ENCODE measurements at places on chromosomes 11 and 22. TPM values are rescaled to one million over a fixed set of nuclear protein-coding genes. Genes with fewer than 3 reads are reported as not detected.

The MPPED2 gene
- 9.0 TPM for total RNA-seq

The OR52I2 gene
- total RNA-seq = not detected

DNA sequence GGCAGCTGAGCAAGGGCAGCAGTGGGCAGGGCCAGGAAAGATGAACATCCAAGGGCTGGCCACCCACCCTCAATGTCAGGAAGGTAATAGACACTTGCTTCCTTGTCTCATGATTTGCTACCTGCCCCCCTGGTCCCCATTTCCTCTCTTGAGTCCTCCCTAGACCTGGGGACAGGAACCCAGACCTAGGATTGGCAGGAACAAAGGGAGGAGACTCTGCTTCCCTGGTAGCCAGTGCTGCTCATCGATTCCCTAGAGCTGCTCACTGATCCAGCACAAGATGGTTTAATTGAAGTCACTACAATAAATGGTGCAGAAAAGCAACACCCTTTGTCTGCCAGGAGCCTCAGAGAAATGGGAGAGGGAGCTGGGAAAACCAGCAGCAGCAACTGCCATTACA is 67.8 kb upstream of the CHST1 start:
- DNase-seq = no peak

GRCh38 chr22:43819931-43820640 is 8.0 kb upstream of the EFCAB6 start:
- no peak for DNase-seq

GRCh38 chr11:44963136-44963535 is 12.5 kb upstream of the TP53I11 start:
- no peak for DNase-seq

The SLC39A13 gene
- total RNA-seq = 22.2 TPM

The NLRP6 gene
- total RNA-seq = 0.10 TPM

The DEPDC7 gene
- total RNA-seq = 6.0 TPM

DNA sequence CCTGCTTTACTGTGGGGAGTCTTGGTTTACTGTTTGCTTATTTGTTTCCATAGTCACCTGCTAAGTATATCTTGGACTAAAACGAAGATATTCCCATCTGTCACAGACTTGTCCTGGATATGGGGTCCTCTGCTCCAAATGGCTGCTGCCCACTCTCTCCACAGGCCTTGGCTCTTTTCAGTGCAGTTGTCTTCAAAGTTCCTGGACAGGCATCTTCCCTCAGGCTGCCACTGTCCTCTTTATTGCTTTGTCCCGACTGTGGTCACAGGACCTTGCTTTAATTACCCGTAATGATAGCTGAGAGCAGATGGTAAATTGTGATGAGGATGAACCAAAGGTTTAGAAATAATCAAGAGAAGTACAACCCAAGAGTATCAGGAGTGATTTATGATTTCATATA is 713.9 kb upstream of the CCDC179 start:
- no peak for DNase-seq

- no peak for DNase-seq
Measured at GRCh38 chr11:84289381-84289906, 1003.3 kb upstream of the CCDC90B start.

DNA sequence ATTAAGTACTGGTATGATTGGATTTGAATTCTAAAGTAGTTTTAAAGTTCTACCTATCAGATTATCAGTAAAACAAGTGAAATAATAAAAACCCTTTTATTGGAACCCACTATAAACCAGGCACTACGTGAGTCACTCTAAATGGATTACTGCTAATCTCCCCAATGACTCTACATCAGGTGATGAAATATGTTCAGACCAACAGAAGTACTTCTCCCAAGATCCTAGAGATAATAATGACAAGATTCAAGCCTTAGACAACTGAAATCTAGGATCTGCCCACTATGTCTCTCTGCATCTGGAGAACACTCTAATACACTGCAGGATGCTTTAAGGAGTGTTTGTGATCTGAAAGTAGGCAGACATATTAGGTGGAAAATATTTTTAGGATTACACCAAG is 652.1 kb upstream of the CHORDC1 start:
- no peak for DNase-seq

DNA sequence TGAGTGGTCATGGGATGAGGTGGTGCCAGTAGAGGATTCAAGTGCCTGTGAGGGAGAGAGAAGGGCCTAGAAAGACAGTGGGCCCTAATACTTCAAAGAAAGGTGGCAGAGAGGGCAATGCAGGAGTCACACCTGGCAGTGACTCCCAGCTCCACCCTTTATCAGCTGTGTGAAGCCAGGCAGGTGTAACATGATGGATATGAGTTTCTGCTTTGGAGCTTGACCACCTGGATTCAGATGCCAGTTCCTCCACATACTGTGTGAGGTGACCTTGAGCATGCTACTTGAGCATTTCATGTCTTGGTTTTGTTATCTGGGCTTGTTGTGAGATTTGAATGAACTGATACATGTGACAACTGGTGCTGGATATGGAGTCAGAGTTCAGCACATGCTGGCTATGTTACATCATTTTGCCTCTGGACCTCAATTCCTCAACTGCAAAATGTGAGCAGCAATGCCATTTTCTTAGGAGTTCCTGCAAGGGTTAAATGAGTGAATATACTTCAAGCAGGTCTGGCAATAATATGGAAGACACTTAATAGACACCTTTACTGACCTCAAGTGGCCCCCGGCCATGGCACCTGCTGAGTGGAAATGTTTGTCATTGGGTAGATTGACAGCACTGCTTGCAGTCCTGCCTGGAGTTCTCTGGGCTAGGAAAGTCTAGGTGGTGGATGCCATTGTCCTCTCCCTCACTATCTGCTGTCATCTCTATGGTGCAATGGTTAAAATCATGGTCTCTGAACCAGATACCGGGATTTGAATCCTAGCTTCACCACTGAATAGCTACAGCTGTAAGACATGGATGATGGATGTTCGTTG is 83.3 kb downstream of the MICAL2 start:
- DNase-seq = no peak

GRCh38 chr11:69122630-69123431 is 32.9 kb upstream of the SMIM38 start:
- no peak for DNase-seq

The BIRC3 gene
- 7.6 TPM for total RNA-seq

The KDM4D gene
- 0.59 TPM for total RNA-seq

- DNase-seq = no peak
Measured at GRCh38 chr11:4903484-4903883, at the start of gene OR51A7. OR51A7 (plus strand) TSS chr11:4903783; CDS start chr11:4907370, 3,587 bp downstream.

The DEUP1 gene
- total RNA-seq = 0.59 TPM

- DNase-seq = no peak
Measured at GRCh38 chr11:73542175-73542574, 55.7 kb downstream of the FAM168A start.

DNA sequence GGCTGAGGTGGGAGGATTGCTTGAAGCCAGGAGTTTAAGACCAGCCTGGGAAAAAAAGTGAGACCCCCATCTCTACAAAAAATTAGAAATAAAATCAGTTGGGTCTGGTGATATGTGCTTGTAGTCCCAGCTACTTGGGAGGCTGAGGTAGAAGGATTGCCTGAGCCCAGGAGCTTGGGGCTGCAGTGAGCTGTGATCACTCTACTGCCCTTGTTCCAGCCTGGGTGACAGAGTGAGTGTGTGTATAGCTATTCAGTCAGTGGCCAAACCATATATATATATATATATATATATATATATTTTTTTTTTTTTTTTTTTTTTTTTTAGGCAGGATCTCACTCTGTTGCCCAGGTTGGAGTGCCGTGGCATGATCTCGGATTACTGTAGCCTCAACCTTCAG is 24.5 kb downstream of the ADM start:
- no peak for DNase-seq

All from skin of body (tissue), 3 donors.